Natural killer cell treated with Interleukin-12 subunit alpha and Interleukin-12 subunit beta and Interleukin-15 and Interleukin-18, amount 100 ng/mL, for 72 hours (primary cell): ENCODE measurements at places on chromosomes 11 and 22.

DNA sequence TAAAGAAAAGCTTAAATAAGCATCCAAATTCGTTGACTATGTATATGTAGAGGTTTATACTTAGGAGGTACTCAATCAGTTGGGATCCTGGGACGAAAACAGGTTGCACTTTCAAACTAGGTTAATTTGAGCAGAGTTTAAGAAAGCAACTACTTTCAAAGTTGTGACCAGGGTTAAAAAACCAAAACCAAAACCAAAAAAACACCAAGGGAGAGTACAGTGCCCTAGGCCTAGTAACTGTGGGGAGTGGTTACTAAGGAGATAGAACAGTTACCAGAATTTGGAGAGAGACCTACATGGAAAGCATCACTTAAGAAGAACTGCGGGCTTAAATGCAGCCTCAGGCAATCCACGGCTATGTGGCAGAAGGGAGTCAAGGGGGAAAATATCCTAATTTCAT is 148.3 kb downstream of the JRKL start:
- no peak for DNase-seq

DNA sequence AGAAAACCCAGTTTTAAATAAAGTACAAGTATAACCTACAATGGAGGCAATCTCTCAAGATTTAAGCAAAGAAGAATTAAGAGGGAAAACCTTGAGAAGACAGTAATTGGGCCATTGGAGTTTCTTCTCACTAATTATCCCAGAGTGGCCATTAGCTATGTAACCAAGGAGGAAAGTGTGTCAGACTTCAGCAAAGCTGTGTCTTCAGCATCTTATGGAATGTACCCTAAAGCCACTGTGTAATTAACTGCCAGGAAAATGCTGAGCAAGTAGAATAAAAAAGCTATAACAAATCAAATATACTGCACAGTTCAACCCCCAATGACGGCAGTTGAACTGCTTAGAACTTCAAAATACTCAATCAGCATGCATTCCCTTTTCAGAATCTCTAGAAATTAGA is 261.6 kb downstream of the TTC28 start:
- no peak for DNase-seq

DNA sequence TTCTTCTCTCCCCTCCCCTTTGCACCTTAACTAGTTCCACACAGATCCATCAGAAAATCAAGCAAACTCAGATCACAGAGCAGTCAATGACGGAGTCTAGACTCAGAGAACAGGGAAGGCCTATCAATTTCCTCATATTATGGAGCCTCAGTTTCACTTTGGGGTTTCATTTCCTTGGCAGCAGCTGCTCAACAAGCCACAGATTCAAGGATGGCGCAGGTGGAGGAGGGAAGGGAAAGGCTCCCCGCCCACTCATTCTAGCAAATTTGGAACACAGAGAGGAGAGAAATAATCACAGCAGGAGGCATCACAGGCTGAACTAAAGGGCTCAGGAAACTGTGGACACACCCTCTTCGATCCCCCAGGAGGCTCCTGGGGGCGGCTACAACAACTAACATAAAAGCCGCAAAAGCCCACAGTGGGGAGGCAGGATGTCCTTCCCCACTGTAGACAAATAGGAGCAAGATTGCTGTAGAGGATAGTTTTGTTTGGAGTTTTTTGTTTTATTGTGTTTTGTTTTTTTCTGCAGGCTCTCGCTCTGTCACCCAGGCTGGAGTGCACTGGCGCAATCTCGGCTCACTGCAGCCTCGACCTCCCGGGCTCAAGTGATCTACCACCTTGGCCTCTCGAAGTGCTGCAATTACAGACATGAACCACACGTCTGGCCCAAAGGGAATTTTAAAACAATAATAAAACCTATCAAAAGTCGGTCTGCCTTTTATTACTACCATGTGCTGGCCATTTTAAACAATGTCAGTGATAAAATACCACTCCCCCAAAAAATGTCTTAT is 3.4 kb downstream of the PLAAT3 start:
- no peak for DNase-seq

DNA sequence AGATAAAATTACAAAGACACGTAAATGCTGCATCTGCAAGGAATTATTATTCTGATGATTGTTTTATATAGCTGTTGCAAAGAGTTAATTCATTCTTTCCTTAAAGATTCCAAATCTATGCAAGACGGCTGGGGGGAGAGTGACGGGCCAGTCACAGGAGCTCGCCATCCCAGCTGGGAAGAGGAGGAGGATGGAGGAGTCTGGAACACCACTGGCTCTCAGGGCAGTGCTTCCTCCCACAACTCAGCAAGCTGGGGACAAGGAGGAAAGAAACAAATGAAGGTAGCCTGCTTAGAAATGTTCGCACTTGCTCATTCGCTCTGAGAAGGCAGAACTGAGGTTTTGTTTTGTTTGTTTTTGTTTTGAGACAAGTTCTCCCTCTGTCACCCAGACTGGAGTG is 73.0 kb upstream of the ADSL start:
- DNase-seq, result no peak

DNA sequence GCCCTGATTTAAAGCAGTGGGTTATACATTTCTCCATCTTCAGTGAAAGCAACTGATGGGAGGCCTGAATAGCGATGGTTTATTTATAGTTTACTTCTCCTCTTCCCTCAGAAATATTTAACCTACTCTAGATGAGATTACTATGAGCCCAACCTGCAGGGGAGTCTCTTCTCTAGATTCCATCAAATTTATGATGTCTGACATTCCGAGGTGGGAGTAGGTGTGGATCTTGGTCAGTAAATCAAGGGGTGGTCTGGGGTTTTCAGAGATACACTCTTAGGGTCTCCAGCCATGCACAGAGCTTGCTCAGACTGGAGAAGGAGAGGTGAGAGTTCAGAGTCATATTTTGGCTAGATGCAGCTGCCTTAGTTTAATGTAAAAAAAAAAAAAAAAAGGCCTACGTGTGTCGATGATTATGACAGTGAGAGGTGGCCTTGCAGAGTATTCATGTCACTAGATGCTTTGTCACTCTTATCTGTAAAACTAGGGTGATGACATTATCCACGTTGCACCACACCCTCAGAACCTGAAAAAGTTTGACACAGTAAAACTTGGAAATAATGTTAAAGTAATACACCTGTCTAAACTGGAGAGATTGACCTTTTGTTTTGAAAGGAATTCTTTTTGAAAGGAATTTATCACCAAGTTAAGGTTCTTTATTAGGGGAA is 81.2 kb downstream of the EXT2 start:
- no peak for DNase-seq

DNA sequence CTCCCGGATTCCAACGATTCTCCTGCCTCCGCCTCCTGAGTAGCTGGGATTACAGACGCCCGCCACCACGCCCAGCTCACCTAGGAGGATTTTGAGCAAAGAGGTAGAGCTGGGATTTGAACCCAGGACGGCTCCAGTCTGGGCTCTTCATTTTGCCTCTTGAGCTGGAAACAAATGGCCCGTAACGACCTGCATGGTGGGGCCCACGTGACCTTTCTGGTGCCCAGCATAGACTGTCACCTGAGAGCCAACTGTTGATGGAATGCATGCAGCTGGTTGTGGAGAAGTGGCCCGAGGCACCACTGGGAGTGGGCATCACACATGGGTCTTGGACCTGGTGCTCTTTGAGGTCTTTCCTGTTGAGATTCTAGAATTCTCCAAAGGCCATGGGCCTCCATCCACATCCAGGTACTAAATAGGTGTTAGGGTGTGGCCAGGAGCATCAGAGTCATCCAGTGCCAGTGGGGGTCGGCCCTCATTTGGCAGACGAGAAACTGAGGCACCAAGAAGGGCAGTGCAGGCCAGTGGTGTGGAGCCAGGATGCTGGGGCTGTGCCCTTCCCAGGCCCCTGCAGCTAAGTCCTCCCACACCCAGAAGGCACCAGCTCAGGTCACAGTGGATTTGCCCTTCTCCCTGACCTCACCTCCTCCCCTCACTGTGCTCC is 3.9 kb downstream of the ATF4 start:
- DNase-seq, result no peak

DNA sequence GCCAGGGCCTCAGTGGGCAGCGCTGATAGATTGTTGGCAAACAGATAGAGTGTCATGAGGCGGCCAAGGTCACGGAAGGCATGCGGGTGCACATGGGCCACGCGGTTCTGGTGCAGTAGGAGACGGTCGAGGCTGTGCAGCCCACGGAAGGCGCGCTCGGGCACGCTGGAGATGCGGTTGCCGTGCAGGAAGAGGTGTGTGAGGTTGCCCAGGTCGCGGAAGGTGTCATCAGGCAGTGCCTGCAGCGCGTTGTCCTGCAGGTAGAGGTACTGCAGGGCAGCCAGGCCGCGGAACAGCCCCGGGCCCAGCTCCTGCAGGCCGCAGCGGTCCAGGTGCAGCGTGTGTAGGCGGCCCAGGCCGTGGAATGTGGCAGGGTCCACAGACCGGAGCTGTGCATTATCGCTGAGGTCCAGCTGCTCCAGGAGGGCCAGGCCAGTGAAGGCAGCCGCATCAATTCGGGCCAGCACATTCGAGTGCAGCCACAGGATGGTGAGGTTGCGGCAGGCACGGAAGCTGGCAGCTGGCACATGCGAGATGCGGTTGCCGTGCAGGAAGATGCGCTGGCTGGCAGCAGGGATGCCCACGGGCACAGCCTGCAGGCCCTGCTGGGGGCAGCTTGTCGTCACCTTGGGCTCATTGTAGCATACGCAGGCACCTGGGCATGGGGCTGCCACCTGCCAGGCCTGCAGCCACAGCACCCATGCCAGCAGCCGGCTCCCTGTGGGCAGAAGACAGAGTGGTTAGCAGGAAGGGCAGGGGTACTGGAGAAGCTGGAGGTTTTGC is 25.5 kb downstream of the RTN4R start:
- DNase-seq, result no peak

DNA sequence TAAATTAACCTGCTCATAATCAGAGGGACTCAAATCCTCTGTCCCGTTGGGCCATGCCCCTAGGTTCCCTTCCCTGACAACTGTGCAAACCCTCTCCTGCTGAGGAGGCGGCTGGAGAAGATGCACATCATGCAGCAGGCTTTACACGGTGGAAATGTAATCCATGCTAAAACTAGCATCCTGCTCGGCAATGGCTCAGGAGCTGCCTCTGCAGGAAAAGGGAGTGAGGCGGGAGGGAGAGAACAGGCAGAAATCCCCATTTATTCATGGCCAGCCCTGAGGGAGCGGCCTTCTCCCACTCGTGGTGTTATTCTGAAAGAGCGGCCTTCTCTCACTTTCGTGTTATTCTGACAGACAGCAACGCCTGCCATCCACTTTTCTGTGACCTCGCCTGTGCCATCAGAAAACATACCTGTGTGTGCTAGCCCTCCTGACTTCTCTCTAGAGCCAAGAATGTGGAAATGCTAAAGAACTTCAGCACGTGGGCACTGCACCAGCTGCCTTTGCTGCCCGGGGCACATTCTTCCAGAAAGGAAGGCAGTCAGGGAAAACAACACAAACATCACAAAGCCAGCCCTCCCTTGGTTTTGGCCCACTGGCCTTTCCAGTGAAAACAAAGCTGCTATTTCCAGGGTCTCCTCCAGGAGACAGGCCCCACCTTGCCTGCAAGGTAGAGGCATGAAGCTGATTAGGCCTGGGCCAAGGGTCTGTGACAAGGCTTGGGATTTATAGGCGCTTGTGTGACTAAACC is 62.9 kb upstream of the BID start:
- DNase-seq, result no peak

DNA sequence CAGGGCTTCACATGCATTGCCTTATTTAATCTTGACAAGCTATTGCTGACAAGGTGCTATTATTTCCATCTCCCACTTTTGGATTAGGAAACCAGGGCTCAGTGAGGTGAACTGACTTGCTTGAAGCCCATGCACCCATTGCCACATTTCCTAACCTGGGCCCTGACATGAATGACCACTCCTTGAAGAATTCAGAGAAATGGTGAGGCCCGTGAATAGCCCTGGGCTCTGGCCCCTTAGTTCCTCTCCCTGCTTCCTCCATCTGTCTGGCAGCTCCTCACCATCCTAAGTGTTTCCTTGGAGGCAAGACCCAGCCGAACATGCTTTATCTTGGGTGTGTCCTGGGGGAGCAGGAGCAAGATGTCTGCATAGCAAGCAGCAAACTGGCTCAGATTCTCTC is 56.1 kb upstream of the NECTIN1 start:
- peak; percentile 20 for DNase-seq

DNA sequence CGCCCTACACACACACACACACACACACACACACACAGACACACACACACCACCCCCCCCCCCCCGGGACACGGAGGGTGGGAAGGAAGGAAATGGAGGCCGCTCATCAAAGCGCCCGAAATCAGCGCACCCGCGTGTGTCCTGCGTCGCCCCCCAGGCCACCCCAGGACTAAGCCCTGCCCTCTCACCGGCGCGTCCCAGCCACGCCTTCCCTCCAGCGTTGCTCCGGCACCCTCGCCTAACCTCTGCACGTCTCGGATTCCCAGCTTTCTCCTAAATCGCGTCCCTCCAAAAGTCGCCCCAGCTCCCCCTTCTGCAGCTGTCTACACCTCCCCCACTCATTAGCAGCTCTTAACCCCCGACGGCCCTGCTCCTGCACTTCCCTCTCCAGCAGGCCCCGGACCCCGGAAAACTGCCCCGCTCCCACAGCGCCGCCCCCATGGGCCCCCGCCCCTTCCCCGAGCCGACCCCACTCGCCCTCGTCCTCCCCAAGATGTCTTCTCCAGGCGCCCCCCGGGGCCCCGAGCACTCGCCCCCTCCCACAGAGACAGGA is 557 bp downstream of the PACSIN2 start:
- DNase-seq, result no peak

GRCh38 chr11:67584205-67584880 is 731 bp downstream of the GSTP1 start:
- no peak for DNase-seq

DNA sequence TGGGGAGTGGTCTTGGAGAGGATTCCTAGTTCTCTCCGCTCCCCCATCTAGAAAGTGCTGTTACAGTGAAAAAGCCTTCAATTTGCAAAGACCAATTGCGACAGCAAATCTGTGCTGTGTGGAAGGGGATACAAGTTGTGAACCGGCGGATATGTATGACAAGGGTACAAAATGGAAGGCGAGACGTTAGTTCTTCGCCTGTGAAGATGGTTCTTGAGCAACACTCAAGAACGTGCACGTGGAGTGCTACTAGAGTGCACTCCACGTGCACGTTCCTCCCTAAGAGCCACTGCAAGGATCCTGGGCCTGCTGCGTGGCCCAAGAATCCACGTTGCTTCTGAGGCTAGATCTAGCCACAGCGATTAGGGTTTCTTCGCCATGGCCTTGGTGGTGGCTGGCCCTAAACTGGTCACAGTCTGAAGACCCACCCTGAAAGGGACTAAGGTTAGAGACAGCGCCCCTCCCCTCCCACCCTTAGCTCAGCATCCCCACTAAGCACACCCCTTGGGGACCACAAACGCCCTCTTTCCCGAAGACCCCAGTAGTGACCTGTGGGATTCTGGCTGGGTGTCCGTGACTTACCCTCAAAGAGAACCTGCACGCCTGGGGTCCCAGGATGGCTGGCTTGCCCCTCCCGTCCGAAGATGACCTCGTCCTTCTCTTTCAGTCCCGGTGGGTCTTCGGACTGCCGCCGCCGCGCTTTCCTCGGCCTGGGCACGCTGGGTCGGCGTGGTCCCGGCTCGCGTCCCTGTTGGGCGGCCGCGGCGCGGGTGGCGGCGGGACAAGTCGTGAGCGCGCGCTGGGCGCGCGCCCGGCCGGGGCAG is 519 bp upstream of the PDE3B start:
- DNase-seq, result no peak

DNA sequence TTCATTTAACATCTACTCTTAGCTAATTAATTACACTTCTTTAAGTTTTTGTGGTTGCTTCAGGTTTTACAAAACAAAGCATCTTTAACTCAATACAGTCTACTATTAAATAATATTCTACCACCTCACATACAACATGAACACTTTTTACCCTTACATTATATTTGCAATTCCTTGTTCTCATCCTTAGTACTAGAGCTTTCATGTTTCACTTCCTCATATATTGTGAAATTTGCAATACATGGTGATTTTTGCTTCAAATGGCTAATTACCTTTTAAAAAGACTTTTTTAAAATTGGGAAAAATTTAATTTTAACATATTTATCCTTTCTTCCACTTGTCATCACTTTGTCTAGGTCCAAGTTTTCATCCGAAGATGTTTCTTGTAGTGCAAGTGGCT is 37.5 kb downstream of the RSF1 start:
- no peak for DNase-seq
